Natural killer cell (primary cell): ENCODE measurements at places on chromosomes 2 and 18.

GRCh38 chr18:26702086-26702485 is 153.7 kb upstream of the KCTD1 start:
- no peak for DNase-seq

- no peak for DNase-seq
Observed at GRCh38 chr18:27704736-27705361, 472.1 kb downstream of the CDH2 start.

- DNase-seq = no peak
Observed at GRCh38 chr2:215736653-215737290, 276.6 kb downstream of the MREG start.

DNA sequence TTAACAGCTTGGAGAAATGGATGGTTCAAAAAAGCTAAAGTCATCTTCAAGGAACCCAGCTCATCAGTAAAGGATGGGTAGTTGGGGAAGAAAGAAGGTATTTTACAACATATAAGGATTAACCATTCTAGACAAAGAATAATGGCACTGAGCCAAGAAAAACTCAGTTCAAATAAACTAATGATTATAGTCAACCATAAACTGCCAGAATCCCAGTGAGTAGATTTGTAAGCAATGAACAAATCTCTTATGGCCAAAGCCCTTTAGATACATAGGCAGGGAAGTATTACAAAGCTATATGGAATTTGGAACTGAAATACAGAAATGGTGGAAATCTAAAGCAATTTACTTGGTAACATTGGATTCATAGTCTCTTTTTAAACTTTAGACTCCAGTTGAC is 92.4 kb upstream of the ZFP36L2 start:
- DNase-seq = no peak

- peak; percentile 24 for DNase-seq
Observed at GRCh38 chr18:62521593-62521992, 1.2 kb upstream of the ZCCHC2 start.

DNA sequence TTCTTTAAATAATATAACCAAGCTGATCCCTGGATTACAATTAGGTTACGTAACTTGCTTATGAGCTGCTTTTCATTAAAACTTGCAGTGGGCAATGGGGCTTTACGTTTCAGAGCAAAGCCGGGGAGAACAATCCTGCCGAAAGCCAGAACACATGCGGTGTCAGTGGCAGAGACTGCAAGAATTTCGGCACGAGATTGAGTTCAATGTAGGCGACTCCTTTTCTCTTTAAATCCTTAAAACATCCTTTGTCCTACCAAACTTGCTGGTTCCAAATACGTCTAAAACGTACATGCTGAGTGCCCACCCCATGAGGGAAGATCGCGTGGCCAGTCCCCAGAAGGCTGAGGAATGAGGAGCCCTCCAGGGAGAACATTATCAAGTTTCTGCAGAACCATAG is 36.8 kb upstream of the NCOA1 start:
- no peak for DNase-seq

DNA sequence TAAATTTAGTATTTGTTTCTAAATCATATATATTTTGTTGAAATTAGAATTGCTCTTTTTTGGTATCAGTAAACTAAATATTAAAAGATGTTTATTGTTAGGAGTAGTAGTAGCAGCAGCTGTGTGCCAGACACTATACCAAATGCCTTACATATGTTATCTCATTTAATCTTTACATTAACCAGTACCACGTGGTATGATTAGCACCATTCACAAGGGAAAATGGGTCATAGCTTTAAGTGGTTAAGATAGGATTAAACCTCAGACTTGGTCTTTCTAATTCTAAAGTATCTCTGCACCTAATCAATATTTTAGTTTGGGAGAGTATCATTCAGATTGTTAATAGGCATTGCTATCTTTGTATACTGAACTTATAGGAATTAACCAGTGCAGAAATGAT is 29.0 kb downstream of the PSMD14 start:
- no peak for DNase-seq

GRCh38 chr18:59141294-59142068 is 1.8 kb downstream of the SEC11C start:
- DNase-seq = no peak
